ENCODE measurements at places on chromosomes 6 and 20.

DNA sequence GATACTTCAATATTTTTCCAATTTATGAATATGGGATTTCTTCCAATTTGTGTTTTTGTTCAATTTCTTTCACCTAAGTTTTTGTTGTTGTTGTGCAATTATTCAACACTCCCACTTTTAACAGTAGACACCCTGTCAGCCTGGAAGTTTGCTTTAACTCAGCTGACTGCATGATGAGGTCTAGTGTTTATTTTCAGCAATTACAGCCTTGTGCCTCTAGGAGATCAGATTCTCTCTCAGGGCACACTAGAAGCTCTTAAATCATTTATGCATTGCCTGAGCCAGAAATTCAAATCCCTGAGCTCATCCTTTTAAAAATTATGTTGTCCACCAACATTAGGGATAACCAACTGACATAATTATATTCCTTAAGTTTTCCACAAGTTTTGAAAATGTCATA lies 85.7 kb downstream of the MRAP2 start:
- DNase-seq: no peak

DNA sequence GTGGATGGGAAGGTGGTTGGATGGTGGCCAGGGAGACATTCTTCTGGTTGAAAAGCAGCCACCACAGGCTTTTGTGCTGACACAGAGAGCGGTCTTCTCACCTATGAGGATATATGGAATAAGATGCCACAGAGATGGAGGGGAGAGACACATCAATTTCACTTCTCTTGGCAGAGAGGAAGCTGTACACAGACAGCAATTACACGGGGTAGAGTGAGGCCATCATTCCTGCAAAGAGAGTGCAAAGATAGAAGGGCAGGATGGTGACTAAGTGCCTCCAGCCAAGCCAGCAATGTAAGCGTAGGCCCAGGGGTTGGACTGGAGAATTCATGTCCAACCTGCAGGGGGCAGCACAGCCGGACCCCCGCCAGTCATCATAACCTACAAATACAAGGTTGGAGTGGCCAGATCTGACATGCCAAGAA lies 56.4 kb downstream of the NRN1 start:
- no peak for DNase-seq

DNA sequence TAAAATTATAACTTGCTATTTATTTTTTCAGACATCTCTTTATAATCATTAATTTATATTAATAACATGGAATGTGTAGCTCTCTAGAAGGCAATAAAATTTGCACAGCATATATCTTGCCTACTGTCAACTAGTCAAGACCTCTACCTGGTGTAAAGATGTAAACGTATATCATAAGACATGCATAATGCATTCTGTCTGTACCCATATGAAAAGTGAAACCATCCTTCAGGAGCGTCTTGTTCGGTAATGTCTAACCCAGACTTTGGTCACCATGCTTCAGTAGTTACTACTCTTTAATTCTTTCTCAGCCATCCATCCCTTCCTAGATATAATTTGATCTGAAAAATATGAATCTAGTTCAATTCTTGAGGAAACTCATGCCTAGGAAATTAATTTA lies 21.0 kb downstream of the CEP43 start:
- DNase-seq: no peak

- DNase-seq: peak; percentile 44
Observed at GRCh38 chr6:116287689-116288282, 8.1 kb upstream of the TSPYL1 start.

DNA sequence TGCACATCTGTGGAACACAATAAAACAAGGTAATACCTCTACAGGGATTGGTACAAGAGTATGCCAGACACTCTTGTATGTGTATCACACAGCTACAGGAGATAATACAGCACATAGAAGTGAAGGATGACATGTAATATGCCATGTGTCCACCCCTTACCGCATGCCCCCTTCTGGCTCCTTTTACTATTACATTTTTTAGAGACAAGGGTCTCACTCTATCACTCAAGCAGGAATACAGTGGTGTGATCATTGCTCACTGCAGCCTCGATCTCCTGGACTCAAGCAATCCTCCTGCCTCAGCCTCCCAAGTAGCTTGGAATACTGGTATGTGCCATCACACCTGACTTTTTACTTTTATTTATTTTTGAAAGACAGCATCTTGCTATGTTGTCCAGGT lies 4.2 kb upstream of the NCR3 start:
- no peak for DNase-seq

- no peak for DNase-seq
Observed at GRCh38 chr6:2111162-2111677, 134.2 kb downstream of the GMDS start.

DNA sequence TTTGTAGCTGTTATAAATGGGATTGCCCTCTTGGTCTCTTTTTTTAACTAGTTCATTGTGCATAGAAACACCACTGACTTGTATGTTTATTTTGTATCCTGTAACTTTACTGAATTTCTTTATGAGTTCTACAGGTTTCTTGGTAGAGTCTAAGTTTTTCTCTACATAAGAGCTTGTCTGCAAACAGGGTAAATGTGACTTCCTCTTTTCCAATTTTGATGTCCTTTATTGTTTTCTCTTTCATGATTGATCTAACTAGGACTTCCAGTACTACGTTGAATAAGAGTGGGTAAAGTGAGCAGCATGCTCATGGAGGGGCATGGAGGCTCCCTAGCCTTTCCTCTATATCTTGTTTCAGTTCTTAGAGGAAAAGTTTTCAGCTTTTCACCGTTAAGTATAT lies 3.0 kb upstream of the WFDC10A start:
- DNase-seq: no peak

- DNase-seq: no peak
Observed at GRCh38 chr20:46014517-46015396, 6.0 kb downstream of the MMP9 start.

- DNase-seq: no peak
Observed at GRCh38 chr6:132964868-132965382, 150.6 kb downstream of the RPS12 start.

Measured in cerebellum (tissue), 4 donors.